ENCODE measurements at places on chromosomes 7 and 10.

DNA sequence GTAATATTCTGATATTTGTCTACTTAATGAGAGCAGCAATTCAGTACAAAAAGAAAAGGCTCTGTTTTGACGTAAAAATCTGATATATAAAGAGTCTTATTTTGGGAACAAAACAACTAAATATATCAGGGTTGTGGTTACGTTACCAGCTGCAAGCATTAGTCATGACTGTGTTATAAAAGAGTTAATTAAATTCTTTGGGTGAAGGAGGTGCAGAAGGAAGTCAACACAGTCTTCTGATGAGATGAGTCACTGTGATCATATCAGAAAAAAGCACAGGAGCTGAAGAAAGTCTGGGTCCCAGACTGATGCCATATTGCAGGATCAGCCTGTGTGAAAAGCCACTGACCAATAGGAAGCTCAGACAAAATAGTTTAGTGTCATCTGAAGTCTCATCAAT lies 234.3 kb upstream of the TEX47 start:
- no peak for DNase-seq

- DNase-seq = no peak
These were observed 94.1 kb downstream of the GRM8 start for GRCh38 chr7:127158659-127159058.

DNA sequence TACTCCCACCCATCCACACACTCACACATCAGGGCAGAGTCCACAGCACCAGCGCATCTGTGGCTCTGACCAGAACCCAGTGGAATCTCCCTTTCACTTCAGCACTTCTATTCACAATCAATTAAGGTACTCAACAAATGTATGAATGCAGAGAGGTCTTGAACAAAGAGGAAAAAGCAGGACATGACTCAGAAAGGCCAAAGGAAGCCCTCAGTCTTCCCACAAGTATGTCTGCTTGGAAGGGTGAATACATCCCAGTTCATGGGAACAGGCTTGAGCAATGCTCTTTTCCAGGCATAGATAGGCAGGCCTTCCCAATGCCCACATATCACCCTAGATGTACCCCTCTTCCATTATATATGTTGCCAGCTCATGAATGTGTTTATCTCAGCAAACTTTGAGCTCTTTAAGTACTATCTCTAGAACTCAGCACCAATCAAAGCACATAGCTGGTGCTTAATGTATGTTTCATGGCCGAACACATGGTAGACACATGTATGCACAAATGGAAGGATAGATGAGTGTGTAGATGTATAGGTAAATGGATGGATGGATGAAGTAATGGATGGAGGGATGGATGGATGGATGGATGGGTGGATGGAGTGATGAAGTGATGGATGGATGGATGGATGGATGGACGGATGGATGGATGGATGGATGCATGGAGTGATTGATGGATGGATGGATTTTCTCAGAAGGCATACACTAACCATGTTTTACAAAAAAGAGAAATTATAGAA lies 507.6 kb downstream of the GRID1 start:
- no peak for DNase-seq

- DNase-seq = no peak
These were observed 187.2 kb upstream of the CSTF2T start for GRCh38 chr10:51886438-51887068.

GRCh38 chr7:19930851-19931250 lies 157.4 kb upstream of the TMEM196 start:
- DNase-seq = no peak

- no peak for DNase-seq
These were observed 574 bp downstream of the MARCHF5 start for GRCh38 chr10:92291616-92291865.

DNA sequence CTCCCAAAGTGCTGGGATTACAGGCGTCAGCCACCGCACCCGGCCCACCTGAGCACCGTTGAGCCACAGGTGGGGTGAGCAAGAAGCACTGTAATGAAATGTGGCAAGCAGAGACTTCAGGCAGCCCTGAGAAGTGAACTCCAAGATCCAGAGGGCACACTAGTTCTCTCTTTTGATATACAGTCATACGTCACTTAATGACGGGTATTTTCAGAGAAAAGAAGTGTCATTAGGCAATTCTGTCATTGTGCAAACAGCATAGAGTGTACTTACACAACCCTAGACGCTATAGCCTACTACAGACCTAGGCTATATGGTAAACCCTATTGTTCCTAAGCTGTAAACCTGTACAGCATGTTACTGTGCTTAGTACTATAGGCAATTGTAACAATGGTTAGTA lies 7.9 kb downstream of the PANK1 start:
- no peak for DNase-seq

GRCh38 chr7:1269336-1269890 lies 36.7 kb downstream of the UNCX start:
- no peak for DNase-seq

DNA sequence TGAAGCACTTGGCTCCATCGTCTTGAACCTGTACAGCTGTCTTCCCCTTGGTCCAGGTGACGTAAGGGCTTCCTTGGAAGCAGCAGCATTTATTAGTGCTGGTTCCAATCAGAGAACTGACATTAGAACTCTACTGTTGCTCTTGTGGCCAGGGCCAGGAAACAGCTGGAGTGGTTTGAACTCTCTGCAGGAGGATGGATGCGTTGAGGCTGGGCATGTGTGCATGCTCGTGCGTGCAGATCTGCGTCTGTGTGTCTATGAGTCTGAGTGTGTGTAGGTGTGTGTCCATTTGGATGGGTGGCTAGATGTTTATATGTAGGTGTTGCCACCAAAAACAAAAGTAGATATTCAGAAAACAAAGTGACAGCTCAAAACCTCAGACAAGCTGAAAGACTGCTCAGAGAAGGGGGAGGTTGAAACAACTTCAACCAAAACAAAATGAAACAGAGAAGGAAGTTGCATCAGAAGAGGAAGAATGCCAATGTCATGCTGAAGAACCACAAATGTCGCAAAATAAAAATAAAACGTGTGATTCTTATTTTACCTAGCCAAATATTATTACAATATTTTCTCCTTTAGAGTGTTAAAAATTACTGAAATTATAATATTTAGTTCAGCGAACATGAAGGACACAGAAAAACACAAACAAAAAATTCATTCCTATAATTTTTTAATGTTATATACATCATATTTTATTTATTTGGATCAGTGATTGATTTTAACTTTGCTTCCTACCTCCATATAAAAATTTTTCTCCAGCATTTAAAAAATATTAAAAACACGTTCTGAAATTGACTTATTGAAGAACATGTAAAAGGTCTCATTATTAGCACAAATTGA lies 96.1 kb upstream of the MKLN1 start:
- DNase-seq = no peak

DNA sequence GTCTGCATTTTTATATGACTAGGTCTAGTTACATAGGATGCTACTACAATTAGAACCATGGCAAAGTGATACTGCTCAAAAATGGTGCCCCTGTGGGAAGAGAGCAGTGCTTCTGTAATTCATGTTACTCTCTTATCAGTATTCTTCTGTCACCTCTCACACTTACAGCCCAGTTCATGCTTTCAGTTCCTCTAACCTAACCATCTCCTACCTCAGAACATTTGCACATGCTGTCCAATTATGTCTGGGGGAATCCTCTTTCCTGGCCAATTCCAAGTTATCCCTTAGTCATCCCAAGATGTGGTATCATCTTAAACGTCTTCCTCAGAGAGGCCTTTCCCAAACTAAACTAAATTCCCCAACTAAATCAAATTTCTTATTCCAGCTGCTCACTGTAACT lies 190.2 kb downstream of the RELN start:
- no peak for DNase-seq

All from substantia nigra (tissue), 51 donors.